ENCODE measurements at places on chromosomes 2 and 18.

DNA sequence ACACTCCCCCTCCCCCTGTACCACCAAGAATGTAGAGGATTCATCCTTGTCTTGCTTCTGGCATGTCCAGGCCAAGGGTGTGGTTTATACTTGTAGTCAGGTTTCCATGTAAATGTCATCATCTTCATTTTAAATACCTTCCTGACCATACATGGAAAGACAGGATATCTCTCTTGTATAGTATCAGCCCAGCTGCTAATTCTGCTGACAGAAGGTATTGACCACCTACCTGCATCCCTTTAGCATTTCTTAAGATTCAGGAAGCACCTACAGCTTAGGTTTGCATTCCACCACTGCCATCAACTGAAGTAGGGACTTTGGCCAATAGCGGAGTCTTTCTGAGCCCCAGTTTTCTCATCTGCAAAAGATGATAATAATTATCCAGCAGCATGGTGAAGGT lies 22.9 kb upstream of the FSHR start:
- DNase-seq = no peak

DNA sequence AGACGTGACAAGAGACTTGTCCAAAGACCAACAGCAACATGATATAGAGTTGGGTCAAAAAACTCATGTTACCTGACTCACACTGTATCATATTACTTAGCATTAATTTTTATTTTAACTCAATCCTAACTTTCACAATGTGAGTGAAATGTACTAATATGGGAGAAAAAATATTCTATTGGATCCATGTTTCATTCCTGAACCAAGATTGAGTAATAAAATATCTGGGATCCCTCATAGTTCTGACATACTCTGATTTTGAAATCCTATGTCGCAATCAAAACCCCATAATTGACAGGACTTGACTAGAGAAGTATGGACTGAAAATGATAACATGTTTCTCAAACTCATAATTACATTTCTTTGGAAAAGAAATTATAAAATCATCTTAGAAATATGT lies 190.4 kb downstream of the RIT2 start:
- no peak for DNase-seq

DNA sequence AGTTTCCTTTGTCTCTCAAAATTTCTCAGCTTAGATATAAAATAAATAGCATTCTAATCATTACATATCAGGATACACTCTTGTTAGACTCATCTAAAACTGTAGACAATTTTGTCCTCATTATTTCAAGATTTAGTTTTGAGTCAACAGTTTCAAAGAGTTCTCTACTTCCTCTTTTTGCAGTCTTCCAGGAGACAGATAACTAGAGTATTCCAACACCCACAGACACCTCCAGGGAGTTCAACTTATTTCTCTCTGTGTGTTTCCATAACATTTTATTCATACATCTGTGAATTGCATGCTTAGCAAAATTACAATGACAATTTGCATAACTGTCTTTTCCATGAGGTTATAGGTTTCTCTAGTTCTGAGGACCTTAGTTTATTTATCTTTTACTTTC lies 166.6 kb upstream of the HNMT start:
- DNase-seq = no peak

DNA sequence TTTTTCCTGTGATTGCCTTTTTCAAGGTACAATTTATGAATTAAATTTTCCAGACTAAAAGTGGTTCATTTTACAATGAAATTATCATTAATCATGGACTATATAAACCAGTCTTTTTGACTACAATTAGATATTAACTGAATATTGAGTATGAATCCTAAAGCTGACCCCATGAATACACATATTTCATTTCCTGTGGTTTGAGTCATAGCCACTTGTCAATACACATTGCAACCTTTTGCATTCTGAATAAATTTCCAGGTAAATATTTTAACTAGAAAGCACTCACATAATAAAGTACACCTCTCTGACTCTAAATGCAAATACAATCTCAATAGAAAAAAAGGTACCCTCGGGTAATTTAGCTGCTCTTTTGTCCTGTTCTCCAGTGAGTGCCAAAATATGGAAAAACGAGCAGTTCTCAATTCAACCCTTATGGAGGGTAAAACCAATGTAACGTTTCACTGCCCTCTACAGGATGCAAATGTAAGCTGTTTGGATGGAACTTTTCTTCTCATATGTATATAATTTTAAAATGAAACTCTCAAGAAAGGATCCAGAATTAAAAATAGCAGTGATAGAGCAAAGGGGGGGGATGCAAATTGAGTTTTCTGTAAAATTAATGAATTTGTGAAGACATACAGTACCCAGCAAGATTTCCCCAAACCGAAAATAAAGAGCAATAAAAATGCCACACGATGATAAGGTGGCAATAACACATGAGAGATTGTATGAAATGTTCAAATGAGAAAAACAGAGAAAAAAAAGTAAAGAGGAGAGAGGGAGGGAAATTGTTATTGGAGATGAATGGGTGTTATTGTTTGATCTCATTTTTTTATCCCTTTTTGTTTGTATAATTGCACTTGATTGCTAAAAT lies 1795.7 kb upstream of the PIK3C3 start:
- DNase-seq = no peak

GRCh38 chr2:188345020-188345419 lies 53.3 kb downstream of the GULP1 start:
- DNase-seq = no peak

DNA sequence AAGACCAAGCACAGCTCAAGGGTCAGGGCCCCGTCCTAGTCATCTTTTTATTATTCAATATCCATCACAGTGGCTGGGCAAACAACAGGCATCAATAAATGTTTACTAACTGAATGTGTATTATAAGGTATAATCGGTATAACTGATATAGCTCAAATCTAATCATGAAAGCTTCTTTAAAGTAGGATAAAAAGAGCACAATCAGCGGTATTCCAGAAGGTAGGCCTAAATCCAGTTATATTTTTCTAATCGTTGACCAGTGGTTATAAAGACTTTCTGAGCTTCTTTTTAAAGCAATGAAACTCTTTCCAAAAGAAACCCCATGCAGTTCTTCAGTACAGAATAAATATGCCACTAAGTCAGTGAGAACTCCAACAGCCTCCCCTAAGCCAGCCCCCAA lies 92.1 kb downstream of the SMAD2 start:
- DNase-seq = no peak

- no peak for DNase-seq
These were observed 13.5 kb downstream of the ALPK2 start for GRCh38 chr18:58615140-58616132.

All from BJ (cell line).